Activated T-helper 1 cell treated with anti-CD3 and anti-CD28 coated beads, Interleukin-2, amount 50 U/mL, for 16 hours (primary cell): ENCODE measurements at places on chromosomes 7 and 10.

DNA sequence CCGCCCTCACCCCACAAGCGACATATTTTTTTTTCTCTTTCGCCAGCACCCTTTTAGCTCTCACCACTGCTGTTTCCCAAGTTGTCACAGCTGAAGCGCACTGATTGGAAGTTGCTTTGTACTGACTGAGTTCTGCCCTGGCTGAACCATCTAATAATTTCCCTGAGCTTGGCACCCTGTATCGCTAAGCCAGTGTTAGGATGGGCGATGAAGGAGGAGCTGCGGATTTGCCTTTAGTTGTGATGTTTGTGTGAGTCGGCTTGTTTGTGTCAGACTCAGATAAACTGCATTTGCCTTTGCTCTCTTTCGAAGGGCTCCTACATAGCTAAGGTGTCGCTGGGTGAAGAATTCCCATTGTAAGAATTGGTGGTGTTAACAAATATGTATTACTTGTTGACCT is 1.3 kb upstream of the ATXN7L1 start:
- no peak for DNase-seq

DNA sequence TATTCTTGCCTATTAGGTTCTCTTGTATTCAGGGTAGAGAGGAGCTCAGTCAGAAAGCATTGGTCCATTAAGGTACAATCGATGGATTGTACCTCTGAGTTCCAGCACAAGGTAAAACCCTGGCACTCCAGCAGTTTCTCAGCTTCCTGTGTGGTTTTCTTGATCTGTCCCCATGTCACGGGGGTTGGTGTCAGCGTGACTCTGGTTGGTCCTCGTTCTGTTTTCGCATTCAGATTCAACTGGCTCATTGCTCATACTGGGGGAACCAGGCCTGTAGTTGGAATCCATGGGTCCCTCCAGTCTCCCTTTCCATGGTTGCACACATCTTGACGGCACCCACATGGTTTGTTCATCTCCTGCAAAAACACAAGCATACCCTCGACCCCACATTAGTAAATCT is 32.7 kb upstream of the RASGEF1A start:
- DNase-seq, result no peak

- no peak for DNase-seq
Measured at GRCh38 chr7:49714182-49714581, 59.3 kb upstream of the VWC2 start.

GRCh38 chr10:119119400-119119799 is 15.5 kb downstream of the DENND10 start:
- no peak for DNase-seq

GRCh38 chr10:102841827-102842345 is 4.7 kb upstream of the CYP17A1 start:
- no peak for DNase-seq

GRCh38 chr10:6140141-6140841 is 51.5 kb downstream of the RBM17 start:
- DNase-seq, result no peak

GRCh38 chr10:11539191-11539868 is 72.1 kb downstream of the USP6NL start:
- DNase-seq, result no peak

DNA sequence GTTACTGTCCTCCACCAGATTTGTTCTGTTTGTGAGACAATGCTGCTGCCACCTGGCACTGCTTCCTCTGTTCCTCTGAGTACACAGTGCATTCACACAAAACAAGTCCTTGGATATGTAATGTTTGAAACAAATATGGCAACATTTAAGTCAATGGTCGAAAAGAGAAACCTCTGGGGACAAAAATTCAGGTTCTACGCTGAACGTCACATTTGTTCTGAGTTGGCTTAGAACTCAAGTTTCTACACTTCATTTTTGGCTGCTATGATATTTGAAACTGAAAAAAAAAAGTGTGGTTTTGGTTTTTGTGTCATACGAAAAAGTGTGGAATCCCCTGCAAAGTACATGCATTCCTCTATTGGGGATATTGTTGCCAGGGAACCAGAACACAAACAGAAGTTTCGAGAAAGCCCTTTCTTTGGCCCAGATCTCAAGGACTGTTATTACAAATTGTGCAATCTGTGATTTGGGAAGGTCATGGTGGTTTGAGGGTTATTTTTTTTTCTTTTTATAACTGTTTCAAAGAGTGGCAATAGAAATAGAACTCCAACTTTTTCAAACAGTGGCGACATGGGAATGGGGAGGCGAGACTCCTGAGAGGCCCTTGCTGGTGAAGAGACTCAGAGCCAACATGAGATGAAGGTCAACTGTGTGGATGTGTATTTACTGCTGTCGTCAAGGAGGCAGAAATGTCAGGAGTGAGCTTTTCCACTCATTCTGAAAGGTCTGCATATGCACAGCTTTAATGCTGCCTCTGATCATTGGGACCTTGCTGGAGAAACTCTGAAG is 127.5 kb downstream of the CUBN start:
- no peak for DNase-seq

GRCh38 chr7:45623740-45624391 is 49.7 kb downstream of the ADCY1 start:
- DNase-seq, result no peak
